ENCODE measurements at places on chromosomes 2 and 18. TPM values are rescaled to one million over a fixed set of nuclear protein-coding genes. Genes with fewer than 3 reads are reported as not detected.

DNA sequence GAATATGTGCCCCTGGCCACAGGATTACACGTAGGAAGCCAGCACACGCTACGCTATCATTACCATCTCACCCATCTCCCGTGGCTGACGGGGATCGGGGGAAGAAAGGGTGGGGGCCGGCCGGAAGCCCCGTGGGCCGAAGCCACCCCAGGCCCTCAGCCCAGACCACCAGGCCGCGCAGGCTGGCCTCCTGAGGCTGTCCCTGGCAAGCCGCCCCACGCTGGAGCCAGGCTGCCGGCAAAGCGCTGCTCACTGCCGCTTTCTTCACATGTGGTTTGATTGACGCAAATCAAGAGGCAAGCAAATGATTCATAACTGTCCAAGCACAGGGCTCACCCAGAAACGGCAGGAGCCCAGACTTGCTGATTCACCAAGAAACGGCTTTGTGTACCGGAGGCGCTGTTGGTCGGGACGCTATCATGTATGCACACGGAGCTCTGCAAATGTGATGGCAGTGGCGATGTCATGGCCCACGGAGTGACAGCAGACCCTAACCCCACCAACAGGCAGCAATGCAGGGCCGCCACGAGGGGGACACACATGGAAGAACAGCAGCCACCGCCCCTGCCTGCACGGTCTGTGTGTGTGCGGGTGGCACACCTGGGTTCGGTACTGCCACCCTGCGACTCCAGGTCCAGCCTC lies 125.7 kb downstream of the HDAC4 start:
- peak; percentile 94 for DNase-seq

- DNase-seq, result peak; percentile 79
Measured at GRCh38 chr2:11899264-11899818, 152.9 kb downstream of the LPIN1 start.

RBKS gene
- 3.8 TPM for total RNA-seq

CFC1 gene
- total RNA-seq, result not detected

TMEM182 gene
- 6.5 TPM for total RNA-seq

Measured in mammary epithelial cell (primary cell).